ENCODE measurements at places on chromosomes 7 and 10.

GRCh38 chr7:90320418-90320800 is 695 bp downstream of the FAM237B start:
- DNase-seq, result no peak

DNA sequence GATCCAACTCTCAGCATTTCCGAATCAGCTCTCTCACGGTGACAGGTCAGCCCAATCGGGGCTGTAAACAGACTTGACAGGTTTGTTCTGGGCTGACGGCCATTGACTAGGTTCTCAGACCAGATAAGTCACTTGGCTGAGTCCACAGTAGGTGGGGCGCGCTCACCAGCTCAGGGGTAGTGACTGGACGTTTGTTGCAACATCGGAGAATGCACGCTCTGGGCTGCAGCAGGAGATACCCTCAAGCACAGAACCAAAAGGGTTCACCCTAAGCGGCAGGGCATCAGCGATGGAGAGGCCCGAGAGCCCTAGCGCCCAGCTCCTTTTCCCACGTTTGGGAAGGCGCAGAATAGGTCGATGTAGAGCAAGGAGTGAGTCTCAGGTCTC is 1.8 kb downstream of the KLLN start:
- peak; percentile 68 for DNase-seq

GRCh38 chr10:13758756-13759155 is 172.0 kb downstream of the PRPF18 start:
- peak; percentile 24 for DNase-seq

GRCh38 chr10:79610601-79611191 is at the start of gene SFTPA1:
TSS of gene SFTPA1 (plus strand) at chr10:79610939. CDS start at chr10:79611826, 887 bp downstream.
- DNase-seq, result no peak

- peak; percentile 73 for DNase-seq
Observed at GRCh38 chr7:65798111-65799075, 74.5 kb upstream of the VKORC1L1 start.

DNA sequence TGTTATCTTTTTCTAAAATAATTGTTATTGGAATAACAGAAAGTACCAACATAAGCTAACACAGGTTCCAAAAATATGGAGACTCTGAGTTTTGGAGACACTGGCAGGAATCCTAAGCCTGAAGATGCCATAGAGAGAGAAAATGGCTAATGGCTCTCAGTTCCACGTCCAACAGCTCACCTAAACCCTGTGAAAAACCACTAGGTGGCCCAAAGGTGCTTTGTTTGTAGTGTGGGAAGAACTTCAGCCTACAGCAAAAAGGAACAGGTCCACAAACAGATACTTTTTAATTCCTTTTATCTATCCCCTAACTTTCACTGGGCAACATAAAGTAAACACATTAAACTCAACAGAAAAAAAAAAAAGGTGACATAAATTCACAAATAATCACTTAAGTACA is 272.3 kb downstream of the SEMA3D start:
- DNase-seq, result no peak

DNA sequence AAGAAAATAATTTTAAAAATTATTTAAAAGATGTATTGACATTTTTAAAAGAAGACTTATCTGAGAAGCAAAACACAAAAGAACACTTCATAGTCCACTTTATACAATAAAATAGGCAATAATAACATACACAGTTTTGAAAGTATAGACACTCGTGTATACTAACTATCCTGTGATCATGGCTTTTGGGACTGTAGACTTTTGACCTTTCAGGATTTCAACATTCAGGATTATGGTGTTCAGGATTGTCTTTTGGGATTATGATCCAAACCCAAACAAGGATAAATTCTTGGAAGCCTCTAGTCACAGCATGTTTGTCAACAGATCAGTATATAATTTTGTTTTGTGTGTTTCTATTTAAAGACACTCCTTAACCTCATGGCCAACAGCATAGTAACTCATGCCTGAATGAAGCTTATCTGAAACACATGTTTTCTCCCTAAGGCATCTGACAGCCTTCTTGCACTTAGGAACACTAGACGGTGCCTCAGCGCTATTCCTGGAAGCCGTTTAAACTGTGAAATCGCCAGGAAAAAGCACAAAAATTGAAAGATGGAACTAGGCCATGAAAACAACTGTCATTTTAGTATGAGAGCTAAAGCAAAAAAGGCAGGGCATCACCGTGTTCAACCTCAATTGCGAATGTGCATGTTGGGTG is 29.9 kb downstream of the GSAP start:
- DNase-seq, result peak; percentile 24

- peak; percentile 90 for DNase-seq
Observed at GRCh38 chr10:60827791-60828488, 49.7 kb downstream of the CDK1 start.

- DNase-seq, result no peak
Observed at GRCh38 chr7:143953421-143953820, 1.2 kb upstream of the OR2F1 start.

GRCh38 chr10:18479502-18479901 is 171.9 kb downstream of the NSUN6 start:
- DNase-seq, result no peak

DNA sequence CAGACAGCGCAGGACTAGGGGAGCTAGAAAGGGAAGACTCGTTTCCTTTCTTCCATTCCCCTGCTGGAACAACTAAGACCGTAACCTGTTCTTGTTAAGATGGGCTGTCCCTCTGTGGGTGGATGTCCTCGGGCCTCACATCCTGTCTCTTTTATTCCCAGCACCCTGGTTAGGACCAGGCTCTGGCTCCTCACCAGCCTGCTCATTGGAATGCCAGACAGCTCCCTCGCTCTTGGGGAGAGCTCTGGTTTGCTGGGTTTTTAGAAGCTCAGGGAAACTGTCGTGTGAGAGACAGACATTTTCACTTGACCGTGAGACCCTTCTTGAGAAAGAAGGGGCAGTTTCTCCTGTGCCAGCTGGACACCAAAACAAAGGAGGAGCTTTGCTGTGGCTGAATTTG is 58.1 kb upstream of the HABP2 start:
- no peak for DNase-seq

- DNase-seq, result no peak
Observed at GRCh38 chr7:8982338-8982992, 549.1 kb downstream of the NXPH1 start.

GRCh38 chr10:76649723-76650127 is 987.9 kb downstream of the KCNMA1 start:
- DNase-seq, result peak; percentile 82

GRCh38 chr7:47938574-47939165 is 9.6 kb downstream of the PKD1L1 start:
- DNase-seq, result peak; percentile 33

DNA sequence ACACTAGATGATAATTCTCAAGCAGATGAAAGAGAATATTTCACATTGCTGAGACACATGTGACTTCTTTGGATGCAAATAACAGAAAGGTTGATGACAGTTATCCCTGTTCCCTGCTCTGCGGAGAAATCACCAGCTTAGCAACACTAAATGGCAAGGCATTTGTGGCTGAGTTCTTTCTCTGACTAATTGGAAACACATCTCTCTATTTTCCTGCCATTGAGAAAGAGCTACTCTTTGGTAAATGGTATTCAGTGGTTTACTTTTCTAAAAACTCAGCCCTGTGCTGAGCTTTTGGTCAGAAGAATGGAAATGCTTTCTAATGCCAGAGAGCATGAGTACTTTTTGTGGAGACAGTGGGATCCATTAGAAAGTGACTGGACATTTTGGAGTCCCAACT is 771.4 kb downstream of the LRMDA start:
- peak; percentile 93 for DNase-seq

GRCh38 chr10:89335226-89335625 is 7.4 kb downstream of the IFIT3 start:
- DNase-seq, result no peak

DNA sequence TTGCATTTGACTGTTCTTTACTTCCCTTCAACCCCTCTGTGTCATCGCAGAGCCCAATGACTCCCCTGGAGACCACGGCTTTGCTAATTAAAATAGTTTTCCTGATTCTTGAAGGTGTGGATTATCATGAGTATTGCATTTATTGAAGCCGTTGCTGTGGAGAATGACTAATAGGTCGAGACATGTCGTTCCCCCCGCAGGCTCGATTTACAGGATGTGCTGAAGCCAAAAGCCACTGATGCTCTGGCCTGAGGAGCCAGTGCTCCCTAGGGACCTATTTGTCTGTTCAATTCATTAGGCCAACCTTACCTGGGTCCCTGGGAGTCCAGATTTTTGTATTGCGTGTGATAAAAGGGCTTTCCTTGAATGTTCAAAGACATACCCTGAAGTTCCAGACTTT is 102.3 kb downstream of the NPTX2 start:
- DNase-seq, result no peak

- DNase-seq, result peak; percentile 9
Observed at GRCh38 chr10:26367771-26368170, 70.4 kb upstream of the APBB1IP start.

DNA sequence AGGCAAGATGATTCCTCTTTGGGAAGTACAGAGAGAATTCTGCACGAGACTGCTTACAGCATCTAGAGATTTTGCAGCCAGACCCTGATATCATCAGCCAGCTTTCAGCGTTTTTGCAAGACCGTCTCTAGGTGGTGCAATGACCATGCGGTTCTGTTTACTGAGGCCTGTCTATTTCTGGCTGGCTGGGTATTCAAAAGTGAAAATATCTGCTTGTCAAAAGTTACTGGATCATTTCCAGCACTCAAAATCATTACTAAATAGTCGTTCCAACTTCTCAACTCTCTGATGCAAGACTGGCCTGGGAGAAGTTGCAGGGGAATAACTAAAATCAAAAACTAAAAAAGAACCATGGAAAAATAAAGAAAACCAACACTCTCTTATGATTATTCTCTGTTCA is 240.1 kb downstream of the ELMO1 start:
- DNase-seq, result peak; percentile 76

DNA sequence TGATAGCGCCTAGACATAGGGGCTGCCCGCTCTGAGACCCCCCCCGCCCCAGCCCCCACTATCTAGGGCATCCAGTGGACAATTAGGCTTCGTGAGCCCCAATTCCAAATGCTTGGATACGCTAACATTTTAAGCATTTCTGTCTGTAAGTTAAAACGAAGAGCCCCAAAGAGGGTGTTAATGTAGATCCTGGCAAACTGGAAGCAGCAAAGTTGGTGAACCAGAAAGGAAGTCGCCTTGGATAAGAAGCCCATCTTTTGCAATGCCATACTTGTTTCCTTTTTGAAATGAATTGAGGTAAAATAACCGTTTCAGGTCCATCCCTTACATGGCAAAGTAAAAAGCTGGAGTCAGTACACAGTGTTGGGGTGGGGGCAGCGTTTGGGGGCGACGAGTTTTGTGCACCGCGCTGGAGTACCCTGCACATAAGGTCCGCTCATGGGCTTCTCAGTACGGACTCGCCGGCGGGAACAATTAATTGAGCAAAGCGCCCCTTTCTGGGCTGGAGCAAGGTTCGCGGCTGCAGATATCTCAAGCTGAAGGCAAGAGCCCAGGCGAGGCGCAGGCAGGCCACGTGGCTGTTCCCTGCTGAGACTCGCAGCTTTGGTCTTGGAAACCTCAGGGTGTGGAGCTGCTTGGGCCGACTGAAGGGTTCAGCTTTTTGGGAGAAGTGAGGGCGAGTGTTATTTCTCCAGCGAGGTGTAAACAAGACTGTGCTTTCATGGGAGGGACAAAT is 1.4 kb upstream of the TWIST1 start:
- peak; percentile 68 for DNase-seq

DNA sequence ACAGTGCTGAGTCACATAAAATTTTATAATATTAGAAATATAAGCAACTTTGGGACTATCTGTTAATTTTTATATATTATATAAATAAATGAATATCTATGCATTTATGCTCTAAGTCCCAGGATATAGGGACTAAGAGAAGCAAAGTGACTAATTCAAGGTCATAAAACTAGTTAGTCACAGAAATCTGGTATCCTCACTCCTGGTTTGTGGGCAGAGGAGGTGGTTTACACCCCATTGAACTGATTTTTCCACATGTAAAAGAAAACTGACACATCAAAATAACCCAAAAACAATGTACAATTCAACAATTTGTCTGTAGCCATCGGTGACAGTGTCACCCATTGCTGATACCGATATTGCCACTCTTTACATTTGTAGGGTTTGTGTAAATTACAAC is 3.0 kb downstream of the PCLO start:
- no peak for DNase-seq

- no peak for DNase-seq
Observed at GRCh38 chr7:105177026-105177425, 163.0 kb downstream of the KMT2E start.

DNA sequence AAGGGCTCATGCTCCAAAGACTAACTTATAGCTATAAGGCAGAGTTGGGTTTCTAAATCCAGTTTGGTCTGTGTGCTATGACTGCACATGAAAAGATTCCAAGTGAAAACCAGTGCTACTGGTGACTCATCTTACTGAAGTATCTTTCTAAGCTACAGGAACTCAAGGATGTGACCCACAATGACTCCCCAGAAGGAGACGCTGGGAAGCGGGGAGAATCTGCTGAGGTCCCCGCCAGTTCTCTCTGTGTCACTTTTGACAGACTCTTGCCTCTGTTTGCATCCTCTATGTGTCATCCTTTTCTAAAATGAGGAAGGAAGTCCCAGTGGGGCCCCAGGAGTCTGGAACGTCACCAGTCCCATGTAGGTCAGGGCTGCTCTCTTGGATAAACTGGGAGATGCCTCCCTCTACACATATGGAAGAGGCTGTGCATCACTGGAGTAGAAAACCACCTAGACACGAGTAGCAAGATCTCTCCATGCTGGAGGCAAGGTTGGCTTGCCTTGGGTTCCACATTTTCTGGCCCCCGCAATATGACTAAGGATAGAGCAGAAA is 28.8 kb upstream of the GPR26 start:
- peak; percentile 85 for DNase-seq

GRCh38 chr7:155916926-155917655 is 104.8 kb upstream of the SHH start:
- DNase-seq, result no peak

GRCh38 chr7:90094030-90094429 is 60.2 kb upstream of the STEAP1 start:
- no peak for DNase-seq

DNA sequence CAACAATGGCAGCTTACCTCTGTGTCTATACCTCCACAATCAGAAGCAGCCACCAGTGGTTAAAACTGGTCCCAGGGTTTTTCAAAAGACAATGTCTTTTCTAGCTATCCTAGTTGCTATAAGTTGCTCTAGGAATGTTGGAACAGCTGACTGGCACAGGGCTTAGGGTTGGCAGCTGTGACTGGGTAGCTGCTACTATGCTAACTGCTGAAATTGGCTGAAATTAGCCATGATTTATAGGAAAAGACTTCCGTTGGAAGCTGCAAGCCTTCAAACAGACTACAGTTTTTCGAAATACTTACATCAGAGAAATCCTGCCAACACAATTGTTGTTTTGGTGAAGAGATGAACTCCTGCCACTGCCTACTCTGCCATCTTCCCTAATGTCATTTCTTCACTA is 102.3 kb downstream of the MKX start:
- DNase-seq, result no peak

- no peak for DNase-seq
Observed at GRCh38 chr7:139511315-139511714, 12.2 kb upstream of the CLEC2L start.

GRCh38 chr10:65660006-65660405 is 1265.8 kb upstream of the LRRTM3 start:
- no peak for DNase-seq

DNA sequence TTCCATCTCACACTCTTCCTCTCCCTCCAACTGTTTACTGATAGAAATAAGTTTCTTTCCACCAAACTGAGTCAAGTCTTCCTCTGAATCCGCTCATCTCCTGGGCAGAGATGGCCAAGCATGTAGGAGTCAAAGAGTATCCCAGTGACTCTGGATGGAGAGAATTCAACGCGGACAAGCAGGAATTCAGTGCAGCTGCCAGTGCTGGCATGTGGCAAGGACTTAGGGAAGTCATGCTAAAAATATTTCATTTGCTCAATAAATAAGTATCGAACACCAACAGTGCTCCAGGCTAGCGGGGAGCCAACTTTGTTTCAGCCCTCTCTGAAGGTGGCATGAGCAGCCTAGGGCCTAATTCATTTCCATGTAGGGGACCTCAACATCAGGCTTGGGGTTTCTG is 351.6 kb upstream of the ZMIZ1 start:
- peak; percentile 75 for DNase-seq

Data from fibroblast of skin of right quadriceps (primary cell).